Tibial nerve (tissue), 4 donors: ENCODE measurements at places on chromosomes 5 and 9. TPM values are rescaled to one million over a fixed set of nuclear protein-coding genes. Genes with fewer than 3 reads are reported as not detected.

DNA sequence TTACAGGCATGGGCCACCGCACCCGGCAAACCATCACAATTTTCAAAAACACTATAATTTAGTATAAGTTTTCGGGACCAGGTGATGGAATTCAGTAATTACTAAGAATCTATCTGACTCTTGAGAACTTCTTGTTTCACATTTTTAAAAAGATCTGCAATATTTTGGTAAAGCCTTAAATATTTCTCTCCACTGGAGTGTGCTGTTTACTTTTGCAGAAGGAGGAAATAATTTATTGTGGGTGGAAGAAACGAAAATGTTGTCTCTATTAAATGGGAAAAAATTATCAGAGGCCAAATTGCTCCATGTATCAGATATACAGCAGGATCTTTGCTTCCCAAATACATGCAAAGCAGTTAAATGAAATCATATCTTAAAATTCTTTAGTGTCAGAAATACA, 566.8 kb upstream of the CYLC2 start:
- no peak overlapping the region for H3K27ac ChIP-seq
- no peaks in the 10 kb centered on the region for H3K36me3 ChIP-seq
- H3K27me3 ChIP-seq = no peaks in the 10 kb centered on the region
- no peak for DNase-seq

DNA sequence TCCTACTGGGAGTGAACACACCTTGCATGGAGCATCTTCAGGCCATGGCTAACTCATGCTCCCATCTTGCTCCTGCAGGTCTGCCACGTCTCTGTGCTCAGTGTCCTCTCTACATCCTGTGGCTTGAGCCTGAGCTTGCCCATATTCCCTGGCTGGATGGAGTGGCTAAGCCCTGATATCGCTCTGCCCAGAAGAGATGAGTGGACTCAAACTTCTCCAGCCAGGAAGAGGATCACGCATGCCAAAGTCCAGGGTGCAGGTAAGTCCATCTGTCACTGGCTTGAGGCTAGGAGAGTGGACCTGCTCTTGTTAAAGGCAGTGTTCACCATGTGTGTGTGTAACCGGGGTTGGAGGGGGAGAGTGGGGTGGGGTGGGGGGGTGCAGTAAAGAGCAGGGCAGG, 1.6 kb upstream of the RGS3 start:
- H3K4me1 ChIP-seq = peaks cover 12% of the 10 kb centered on the region
- peaks cover 8% of the 10 kb centered on the region for H3K27me3 ChIP-seq
- no peak overlapping the region for H3K27ac ChIP-seq
- no peak for DNase-seq

GRCh38 chr9:86695910-86696424, 251.3 kb downstream of the GAS1 start:
- H3K4me3 ChIP-seq = no peak overlapping the region
- H3K27ac ChIP-seq = no peak overlapping the region
- peaks cover 13% of the 10 kb centered on the region for H3K4me1 ChIP-seq

GRCh38 chr5:88883836-88884607, 1.0 kb upstream of the MEF2C start:
- no peaks in the 10 kb centered on the region for H3K36me3 ChIP-seq
- peak overlapping the region; percentile 51 for H3K4me3 ChIP-seq
- peaks cover 3% of the 10 kb centered on the region for H3K4me1 ChIP-seq
- no peaks in the 10 kb centered on the region for H3K27me3 ChIP-seq
- DNase-seq = no peak

DNA sequence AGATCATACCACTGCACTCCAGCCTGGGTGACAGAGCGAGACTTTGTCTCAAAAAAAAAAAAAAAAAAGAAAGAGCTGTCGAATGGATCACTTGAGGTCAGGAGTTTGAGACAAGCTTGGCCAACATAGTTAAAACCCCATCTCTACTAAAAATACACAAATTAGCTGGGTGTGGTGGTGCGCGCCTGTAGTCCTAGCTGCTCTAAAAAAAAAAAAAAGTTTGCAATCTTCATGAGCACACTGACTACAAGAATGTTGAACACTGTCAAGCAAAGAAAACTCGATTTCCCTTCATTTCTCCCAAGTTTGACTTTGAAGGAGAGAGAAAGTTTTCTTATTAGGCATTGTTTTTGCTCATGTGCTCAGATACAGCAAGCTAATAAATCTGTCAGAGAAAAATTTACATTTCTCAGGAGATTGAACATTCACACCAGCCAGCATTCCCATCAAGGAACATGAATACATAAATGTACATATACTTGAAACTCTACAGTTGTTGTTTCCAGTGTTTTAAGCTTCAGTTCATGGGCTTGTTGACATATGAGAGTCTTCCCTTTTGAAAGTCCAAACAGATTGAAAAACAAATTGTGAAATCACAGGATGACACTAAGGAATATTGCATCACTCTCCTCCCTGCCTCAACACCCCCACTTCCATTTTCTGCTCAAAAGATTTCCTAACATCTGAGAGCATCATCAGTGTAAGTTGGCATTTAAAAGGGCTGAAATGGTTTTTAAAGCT, 81.8 kb downstream of the ARRDC3 start:
- H3K36me3 ChIP-seq = no peaks in the 10 kb centered on the region
- no peaks in the 10 kb centered on the region for H3K4me1 ChIP-seq
- H3K27me3 ChIP-seq = no peaks in the 10 kb centered on the region
- no peak overlapping the region for H3K4me3 ChIP-seq
- no peak for DNase-seq
- H3K27ac ChIP-seq = peak overlapping the region; percentile 9

The ADGRD2 gene
- not detected for total RNA-seq

The PCDHB5 gene
- total RNA-seq = 5.9 TPM

The CA9 gene
- total RNA-seq = not detected

The C7 gene
- 96.5 TPM for total RNA-seq
